ENCODE measurements at places on chromosomes 1 and 21.

DNA sequence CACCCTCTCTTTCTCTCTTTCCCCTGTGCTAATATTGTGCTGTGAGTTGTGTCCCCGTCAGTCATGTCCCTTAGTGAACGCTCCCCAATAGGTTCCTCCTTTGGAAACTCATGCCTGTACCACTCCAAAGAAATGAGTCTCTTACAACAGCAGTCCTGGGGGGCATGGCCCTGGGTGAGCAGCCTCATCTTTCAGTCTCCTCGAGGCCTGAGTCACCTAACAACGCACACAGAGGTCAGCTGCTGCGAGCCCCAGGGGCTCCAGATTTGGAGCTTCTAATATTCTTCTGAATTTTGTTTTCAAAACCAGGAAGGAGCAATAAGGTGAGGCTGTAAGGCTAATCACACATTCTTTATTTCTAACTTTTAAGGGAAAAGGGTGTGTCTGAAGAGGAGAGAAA, 30.5 kb upstream of the ZBTB8A start:
- no peak for DNase-seq

- no peak for DNase-seq
Measured at GRCh38 chr1:40301541-40302299, 15.4 kb downstream of the COL9A2 start.

DNA sequence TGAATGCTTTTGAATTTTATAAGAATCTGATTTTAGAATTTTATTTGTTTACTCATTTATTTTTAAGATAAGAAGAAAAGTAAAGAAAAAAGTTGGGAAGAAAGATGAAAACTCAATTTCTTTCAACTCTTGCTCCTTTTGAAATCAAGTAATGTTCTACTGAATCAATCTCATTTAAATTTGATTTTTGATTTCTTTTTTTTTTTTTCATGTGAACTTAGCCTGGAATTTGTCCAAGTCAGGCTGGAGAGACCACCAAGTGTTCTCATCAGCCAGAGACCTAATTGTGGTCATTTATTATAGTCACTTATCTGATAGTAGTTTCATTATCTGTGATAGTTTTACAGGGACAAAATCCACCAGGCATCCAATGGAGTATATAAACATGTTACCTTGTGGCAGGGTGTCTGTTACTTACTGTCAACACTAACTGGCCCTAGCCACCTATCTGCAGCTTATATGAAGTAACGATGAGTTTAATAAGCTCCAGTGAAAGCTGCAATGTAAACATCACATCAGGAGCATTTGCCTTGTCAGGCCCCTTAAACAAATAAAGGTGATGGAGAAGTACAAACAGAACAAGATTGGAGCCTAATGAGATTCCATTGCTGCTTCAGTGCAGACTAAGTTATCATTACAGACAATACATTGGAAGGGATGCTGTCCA, 39.2 kb downstream of the HLX start:
- DNase-seq, result no peak

DNA sequence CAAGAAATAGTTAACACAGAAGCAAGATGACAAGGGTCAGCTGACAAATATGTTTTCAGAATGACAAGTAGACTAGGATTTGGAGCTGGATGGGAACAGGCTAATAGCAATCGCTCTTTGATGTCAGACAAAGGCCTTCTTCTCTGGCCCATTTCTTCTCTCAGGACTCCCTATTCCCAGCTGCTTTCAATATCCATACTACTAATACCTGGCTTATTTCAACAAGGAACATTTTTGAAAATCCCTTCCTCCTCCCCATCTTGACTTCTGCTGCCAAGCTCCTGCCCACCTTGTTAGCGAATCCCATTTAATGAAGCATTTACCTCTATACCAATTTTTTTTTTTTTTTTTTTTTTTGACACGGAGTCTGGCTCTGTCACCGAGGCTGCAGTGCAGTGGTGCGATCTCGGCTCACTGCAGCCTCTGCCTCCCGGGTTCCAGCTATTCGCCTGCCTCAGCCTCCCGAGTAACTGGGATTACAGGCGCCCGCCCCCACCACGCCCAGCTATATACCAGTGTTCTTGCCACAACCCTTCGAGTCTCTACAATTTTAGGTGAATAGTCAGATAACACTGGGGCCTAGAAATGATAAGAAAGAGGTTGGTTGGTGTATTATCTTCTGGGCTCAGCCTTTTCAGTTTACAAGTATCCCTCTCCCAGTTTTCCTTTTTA, 68.4 kb downstream of the MACF1 start:
- DNase-seq, result peak; percentile 42

DNA sequence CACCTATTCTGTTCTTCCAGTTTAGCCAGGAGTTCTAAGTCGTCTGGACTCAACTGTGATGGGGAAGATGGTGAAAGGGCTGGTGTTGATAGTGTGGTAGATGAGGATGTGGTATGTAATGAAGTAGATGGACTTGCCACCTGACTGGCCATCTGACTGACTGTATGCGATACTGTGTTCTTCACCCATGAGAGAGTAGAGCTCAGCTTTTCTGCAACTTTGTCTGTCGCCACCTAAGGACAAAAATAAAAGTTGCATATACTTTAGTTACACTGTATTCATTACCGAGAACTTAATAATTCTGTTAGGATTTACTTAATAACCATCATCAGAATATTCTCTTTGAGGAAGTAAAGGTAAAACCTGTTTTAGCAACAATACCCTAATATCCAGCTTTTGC, 48.5 kb downstream of the EVI5 start:
- peak; percentile 22 for DNase-seq

GRCh38 chr1:63663301-63663700, 70.1 kb downstream of the PGM1 start:
- DNase-seq, result no peak

DNA sequence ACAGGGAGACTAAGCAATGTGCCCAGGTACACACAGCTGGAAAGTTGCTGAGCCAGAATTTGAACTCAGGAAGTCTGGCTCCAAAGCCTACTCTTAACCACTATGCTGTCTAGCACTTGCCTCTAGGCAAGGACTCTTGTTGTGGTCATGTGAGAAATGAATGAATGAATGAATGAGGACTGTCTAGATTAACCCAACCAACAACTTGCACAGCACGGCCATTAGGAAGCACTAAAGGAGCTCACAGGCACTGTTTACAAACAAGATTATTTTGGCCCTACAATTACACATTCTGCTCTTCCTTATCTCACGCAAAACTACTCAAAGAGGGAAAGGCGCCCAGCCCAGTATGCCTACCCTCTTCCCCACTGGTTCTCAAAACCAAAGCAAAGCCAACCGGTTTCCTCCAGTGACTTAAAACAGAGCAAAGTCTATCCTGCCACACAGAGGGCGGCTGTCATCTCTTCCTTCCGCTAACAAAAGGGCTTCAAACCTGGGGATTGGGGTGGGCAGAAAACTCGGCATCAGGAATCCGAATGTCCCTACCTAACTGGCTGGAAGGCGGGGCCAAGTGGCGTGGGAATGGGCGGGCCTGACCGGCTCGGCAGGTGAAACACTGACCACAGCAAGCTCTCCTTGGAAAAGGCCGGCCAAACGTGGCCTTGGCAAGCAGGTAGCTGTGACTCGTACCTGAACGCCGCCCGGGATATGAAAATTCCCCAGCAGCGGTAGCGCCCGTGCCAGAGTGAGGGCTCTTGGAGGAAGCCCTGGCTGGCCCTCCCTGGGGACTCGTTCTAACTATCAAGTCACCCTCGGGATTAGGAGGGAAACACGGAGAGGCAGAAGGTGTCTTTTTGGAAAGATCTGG, 948 bp downstream of the STK40 start:
- DNase-seq, result peak; percentile 63

DNA sequence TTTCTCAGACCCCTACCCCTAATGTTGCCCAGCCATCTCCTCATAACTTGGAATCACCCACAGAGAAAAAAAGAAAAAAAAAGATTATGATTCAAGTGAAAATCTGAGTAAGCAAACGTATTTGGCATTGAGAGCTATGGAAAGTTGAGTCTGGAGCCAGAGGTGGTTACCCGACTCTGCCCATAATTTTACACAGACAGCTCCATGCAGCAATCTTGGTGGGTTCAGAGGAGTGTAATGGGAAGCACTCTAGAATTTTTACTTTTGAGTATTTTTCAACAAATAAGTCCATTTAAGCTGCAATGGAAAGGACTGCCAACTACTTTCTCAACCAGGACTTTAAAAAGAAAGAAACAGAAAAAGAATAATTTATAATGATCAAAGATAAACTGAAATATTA, 62.7 kb downstream of the ZC3H11B start:
- DNase-seq, result no peak

DNA sequence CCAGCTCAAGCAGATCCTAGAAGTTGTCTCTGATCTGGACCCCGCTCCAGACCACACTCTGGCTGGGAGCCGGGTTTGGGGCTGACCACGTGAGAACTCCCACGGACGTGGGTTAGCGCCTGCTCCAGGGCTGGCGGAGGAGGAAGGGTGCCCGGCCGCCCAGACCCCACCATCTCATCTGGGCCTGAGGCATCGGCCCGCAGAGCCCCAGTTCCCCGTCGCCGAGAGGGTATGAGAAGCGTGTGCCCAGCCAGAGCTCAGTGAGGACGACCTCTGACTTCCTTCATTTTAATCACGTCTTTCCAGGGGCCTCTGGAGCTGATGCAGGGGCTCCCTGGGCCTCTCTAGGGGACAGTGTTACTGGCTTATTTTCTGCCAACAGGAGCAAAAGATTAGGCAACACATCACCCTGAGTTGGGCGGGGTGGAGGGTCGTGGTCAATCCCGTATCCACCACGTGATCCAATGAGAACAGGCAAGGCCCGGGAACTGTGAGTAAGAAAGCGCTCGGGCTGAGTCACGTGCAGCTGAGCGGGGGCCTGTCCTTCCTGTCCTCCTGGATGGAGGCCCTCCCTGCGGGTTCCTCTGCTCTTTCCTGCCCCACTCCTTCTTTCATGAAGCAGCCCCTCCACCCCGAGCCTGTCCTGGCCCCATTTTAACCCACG, 81.1 kb downstream of the SIK1 start:
- DNase-seq, result peak; percentile 45

DNA sequence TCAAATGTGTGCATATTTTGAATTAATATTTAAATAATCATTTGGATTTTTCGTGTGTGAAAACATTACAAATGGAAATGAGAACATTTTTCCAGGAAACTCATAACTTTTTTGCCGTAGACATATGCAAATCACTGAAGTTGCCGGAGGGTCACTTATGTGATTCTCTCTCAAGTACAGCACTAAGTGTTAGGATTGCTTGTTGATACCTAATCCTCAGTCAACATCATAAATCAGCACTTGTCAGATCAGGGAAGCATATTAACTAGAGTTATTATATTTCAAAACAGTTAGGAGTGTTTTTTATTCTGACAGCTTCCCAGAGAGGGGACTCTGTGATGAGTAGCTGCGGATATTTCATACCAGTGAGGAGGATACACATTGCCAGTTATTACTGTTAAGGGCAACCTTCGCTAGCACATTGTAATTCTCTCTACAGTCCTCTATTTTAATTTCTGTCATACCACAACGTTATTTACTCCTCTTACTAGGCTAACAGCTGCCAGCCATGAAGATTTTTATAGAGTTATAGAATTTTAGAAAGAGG, 41.5 kb downstream of the NCAM2 start:
- no peak for DNase-seq

DNA sequence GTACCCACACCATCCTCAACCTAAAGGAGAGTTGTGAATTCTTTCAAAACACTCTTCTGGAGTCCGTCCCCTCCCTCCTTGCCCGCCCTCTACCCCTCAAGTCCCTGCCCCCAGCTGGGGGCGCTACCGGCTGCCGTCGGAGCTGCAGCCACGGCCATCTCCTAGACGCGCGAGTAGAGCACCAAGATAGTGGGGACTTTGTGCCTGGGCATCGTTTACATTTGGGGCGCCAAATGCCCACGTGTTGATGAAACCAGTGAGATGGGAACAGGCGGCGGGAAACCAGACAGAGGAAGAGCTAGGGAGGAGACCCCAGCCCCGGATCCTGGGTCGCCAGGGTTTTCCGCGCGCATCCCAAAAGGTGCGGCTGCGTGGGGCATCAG, 638 bp upstream of the OLIG2 start:
- peak; percentile 21 for DNase-seq

GRCh38 chr21:35071347-35071746, 22.2 kb upstream of the RUNX1 start:
- DNase-seq, result no peak

- no peak for DNase-seq
Measured at GRCh38 chr1:230332061-230332460, 94.1 kb downstream of the PGBD5 start.

GRCh38 chr1:79133774-79134364, 127.3 kb upstream of the ADGRL4 start:
- DNase-seq, result no peak

DNA sequence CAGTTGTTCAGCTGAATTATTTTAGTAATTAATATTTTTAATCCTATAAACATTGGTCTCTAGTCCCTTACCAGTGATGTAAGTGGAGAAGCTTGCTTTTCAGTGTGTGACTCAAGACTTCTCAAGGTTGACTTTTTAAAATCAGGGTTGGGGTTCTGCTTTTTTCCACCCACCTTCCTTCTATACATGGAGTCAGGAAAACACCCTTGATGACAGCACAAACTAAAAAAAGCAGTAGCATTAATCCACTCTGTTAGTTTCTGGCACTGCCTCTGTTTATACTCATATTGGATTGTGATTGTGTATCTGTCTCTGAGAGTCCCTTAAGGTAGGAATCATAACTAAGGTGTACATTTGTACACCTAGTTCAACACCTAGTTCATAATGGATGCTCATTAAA, 8.3 kb upstream of the PLEKHO1 start:
- no peak for DNase-seq

- no peak for DNase-seq
Measured at GRCh38 chr1:222880587-222880986, 65.7 kb downstream of the DISP1 start.

GRCh38 chr1:205237526-205238484, 10.1 kb downstream of the TMCC2 start:
- peak; percentile 81 for DNase-seq

- no peak for DNase-seq
Measured at GRCh38 chr1:147598621-147599361, 57.5 kb downstream of the BCL9 start.

- DNase-seq, result no peak
Measured at GRCh38 chr1:27811741-27812500, 18.7 kb upstream of the PPP1R8 start.

DNA sequence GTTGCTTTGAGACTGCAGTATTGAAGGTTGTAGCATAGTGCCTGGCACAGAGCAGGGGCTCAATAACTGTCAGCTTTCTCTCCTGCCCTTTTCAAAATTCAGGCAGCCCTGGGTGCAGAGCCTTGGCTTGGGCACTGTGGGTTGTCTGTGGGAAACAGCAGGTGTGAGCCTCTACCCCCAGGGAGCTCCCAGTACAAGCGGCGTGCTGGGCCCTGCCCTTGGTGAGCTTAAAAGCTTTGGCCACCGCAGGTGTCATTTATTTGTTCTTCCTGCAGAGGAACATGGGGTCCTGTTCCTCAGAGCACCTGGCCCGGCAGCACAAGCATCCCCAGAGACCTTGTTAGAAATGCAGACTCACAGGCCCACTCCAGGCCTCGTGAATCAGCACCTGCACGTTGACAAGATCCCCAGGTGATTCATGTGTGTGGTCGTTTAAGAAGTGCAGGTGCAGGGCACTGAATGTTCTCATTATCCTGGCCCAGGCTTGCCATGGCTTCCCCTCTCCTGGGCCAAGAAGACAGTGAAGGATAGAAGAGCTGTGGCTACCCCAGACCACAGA, 29.9 kb upstream of the IGSF21 start:
- DNase-seq, result no peak

GRCh38 chr1:2438641-2439040, 26.3 kb upstream of the PEX10 start:
- DNase-seq, result no peak
